ENCODE measurements at places on chromosomes 4 and X. TPM values are rescaled to one million over a fixed set of nuclear protein-coding genes. Genes with fewer than 3 reads are reported as not detected.
A peak's percentile ranks its signal among the peaks of the same experiment; 100 is the strongest.

DNA sequence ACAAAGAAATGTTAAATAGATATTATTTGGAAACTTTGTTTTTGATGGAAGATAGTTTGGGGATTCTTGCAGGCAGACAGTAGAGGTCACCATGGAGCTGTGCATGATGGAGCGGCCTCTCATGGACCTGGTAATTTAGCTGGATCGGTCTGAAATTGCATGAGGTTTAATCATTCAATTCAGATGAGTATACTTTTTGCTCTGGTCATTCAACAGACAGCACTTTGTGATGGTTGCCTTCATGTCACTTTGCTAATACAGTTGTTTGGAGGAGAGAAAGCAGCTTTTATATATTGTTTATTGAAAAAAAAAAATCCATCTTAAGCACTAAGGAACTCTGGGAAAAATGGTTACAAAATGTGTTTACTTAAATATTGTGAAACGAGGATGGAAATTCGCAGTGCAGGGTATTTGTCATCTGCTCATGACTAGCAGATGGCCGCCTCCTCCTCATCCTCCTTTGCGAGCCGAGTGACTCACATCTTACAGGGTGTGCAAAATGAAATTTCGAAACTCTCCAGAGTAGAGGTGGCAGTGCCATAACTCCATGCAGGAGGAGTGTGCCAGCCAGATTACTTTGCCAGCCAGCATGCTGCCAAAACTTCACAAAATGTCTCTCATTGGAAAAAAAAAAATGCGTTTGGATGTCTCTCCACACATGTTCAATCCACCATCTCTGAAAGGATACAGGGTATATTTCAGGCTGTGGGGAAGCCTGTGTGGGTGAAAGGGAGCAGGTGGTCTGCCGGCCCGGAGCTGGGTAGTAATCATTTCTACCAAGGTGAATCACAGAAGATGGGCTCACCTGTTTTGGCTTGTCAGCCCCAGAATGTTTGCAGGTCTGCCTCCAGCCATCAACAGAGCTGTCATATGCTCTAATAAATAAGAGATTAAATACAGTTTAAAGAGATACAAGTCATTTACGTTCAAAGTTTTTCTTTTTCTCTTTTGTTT is 314.9 kb upstream of the DIPK2B start:
- H3K4me3 ChIP-seq: peak overlapping the region; percentile 60
- peaks cover 5% of the 10 kb centered on the region for H3K36me3 ChIP-seq
- peak; percentile 86 for DNase-seq
- H3K27me3 ChIP-seq: peaks cover 3% of the 10 kb centered on the region

- H3K4me3 ChIP-seq: no peak overlapping the region
- no peaks in the 10 kb centered on the region for H3K36me3 ChIP-seq
- H3K4me1 ChIP-seq: no peaks in the 10 kb centered on the region
- H3K27ac ChIP-seq: no peak overlapping the region
- no peak for DNase-seq
These were observed 55.4 kb downstream of the UGT2B4 start for GRCh38 chr4:69440308-69440707.

DNA sequence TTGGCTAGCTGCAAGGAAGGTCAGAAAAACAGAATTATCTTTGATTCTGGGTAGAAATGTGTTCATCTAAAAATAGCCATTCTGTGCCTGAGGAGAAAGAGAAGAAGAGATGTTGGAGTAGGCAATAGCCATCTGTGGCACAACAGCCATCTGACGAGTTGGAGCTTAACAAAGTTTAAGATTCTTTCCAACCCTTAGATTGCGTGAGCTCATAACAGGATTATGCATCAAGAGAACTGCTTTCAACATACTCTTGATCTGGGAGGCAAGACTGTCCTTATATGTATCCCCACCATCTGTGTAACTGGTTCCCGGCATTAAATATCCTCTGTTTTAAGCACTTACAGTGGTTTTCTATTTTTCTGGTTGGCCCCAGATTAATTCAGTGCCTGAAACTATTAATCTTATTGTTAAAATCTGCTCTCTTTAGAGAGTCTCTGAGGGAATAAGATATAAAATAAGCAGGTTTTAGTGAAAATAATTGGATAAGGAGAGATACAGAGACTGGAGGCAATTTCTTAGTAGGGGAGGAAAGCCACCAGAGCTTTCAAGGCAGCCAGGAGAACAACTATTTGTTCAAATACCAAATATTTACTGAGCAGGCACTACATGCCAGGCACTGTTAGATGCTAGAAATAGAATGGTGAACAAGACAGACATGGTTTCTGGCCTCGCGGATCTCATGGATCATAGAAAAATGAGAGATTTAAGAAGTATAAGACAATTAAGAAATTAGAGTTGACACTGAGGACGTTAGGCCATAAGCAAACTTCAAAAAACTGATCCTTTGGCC is 398.0 kb downstream of the SMARCA1 start:
- H3K4me3 ChIP-seq: no peak overlapping the region
- H3K27me3 ChIP-seq: no peaks in the 10 kb centered on the region
- H3K27ac ChIP-seq: no peak overlapping the region
- H3K4me1 ChIP-seq: no peaks in the 10 kb centered on the region
- no peaks in the 10 kb centered on the region for H3K36me3 ChIP-seq

DNA sequence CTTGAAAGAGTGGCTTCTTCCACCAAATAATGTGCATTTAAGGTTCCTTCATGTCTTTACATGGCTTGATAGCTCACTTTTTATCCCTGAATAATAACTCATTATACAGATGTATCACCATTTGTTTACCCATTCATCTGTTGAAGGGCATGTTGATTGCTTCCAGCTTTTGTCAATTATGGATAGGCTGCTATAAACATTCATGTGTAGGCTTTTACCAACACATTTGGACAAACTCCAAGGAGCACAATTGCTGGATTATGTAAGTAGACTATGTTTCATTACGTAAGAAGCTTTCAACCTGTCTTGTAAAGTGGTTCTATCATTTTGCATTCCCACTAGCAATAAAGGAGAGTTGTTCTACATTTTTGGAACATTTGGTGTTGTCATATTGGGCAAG is 2637.0 kb downstream of the PCDH7 start:
- no peaks in the 10 kb centered on the region for H3K36me3 ChIP-seq
- no peak for DNase-seq
- H3K27ac ChIP-seq: no peak overlapping the region
- no peaks in the 10 kb centered on the region for H3K27me3 ChIP-seq

GRCh38 chrX:107672955-107673378 is 44.7 kb downstream of the PRPS1 start:
- H3K27me3 ChIP-seq: no peaks in the 10 kb centered on the region
- H3K4me1 ChIP-seq: peaks cover 23% of the 10 kb centered on the region
- H3K4me3 ChIP-seq: no peak overlapping the region

- no peak for DNase-seq
- H3K27me3 ChIP-seq: peaks cover 8% of the 10 kb centered on the region
- no peak overlapping the region for H3K27ac ChIP-seq
- H3K36me3 ChIP-seq: no peaks in the 10 kb centered on the region
These were observed 225.8 kb upstream of the NOCT start for GRCh38 chr4:138789796-138790195.

- H3K4me1 ChIP-seq: peaks cover 42% of the 10 kb centered on the region
- H3K27me3 ChIP-seq: no peaks in the 10 kb centered on the region
- no peak overlapping the region for H3K4me3 ChIP-seq
- H3K36me3 ChIP-seq: no peaks in the 10 kb centered on the region
- DNase-seq: no peak
These were observed 26.3 kb downstream of the AREG start for GRCh38 chr4:74471264-74471663.

DNA sequence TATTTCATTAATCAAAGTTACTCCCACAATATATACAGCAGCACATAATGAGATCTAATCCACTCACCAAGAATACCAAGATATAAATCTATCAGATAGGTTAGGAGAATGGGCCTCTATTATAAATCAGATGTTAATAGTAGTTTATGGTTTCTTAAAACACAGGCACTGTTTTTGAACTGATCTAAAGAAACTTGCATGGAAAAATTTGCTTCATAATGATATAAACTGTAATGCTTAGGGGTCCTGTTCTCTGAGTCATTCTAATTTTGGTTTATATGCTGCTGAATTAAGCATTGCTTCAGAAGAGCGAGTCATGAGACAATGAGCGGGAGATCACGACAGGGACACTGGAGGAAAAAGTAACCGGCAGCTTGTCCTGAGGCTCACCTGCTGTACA is 113.3 kb upstream of the OTUD4 start:
- H3K4me1 ChIP-seq: peaks cover 18% of the 10 kb centered on the region
- H3K4me3 ChIP-seq: no peak overlapping the region
- DNase-seq: no peak

DNA sequence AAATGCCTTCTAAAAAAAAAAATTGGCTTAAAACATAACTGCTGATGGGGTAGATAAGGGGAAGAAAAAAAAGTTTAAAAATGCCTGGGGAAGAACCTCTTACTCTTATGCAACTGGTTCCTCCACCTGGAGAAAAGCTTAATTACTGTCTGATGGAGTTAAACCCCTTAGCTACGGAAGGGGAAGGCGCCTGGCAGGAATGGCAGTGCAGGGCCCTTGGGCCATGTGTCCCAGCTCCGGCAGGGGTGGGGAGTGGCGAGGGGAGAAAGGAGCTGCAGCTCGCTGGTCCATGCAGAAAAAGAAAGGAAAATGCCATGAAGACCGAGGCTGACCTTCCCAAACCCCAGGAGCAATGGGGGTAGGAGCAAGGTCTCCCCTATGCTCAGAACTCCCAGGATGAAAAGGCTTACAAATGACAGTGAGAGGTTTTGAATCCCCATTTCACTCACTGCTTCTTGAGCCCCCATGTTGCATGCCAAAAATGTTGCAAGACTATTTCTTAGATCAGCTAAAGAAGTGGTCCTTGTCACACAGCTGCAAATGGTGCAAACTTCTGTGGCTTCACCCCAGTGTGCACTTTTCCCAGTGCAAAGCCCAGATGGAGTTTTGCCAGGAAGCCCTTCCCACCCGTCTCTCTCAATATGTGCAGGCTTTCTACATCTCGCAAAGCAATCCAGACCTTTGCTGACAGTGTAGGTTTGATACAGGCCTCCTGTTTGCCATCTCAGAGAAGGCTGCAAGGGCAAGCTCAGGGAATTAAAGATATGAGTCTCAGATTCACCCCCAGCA is 204.8 kb upstream of the CT83 start:
- no peak overlapping the region for H3K27ac ChIP-seq
- no peaks in the 10 kb centered on the region for H3K36me3 ChIP-seq
- no peaks in the 10 kb centered on the region for H3K27me3 ChIP-seq
- H3K4me1 ChIP-seq: no peaks in the 10 kb centered on the region
- no peak for DNase-seq

- H3K27ac ChIP-seq: no peak overlapping the region
- no peak overlapping the region for H3K4me3 ChIP-seq
- no peaks in the 10 kb centered on the region for H3K4me1 ChIP-seq
- H3K27me3 ChIP-seq: no peaks in the 10 kb centered on the region
- H3K36me3 ChIP-seq: no peaks in the 10 kb centered on the region
- no peak for DNase-seq
These were observed 1104.5 kb downstream of the PCDH19 start for GRCh38 chrX:99305573-99305972.

DNA sequence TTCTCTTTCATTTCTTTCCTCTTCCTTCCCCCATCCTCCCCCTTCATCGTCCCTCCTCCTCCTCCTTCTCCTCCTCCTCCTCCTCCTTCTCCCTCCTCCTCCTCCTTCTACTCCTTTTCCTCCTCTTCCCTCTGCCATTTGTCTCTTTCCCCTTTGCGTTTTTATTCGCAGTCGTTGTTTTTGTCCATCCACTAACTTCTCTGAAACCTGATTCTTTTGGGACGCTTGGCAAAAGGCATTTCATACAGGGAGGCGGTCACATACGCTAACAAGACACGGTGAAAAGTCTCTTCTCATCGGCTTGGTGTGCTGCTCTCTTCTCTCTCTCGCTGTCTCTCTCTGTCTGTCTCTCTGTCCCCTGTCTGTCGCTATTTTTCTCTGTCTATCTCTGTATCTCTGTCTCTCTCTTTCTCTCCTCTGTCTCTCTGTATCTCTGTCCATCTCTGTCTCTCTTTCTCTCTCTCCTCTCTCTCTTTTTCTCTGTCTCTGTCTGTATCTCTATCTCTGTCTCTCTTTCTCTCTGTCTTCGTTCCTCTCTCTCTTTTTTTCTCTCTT is 5.4 kb upstream of the SHOX start:
- peaks cover 26% of the 10 kb centered on the region for H3K36me3 ChIP-seq
- peaks cover 76% of the 10 kb centered on the region for H3K4me1 ChIP-seq
- peak; percentile 93 for DNase-seq
- H3K27me3 ChIP-seq: peaks cover 13% of the 10 kb centered on the region
- peak overlapping the region; percentile 95 for H3K27ac ChIP-seq

DNA sequence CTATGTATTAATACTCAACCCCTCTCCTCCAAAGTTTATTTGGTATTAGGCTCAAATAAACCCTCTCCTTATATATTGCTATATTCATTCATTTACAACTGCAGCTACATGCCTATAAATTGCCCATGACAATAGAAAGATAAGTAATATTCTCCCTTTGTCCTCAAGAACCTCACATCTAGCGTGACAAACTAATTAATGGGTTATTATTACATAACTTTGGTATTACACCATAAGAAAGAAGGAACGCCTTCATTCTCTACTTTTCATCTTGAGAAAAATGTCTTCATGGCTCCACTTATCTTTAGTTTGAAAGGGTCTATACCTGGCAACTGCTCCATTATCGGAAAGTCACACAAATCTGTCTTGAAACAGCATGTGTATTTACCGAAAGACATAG is 157.7 kb upstream of the RASGEF1B start:
- no peaks in the 10 kb centered on the region for H3K27me3 ChIP-seq
- no peak for DNase-seq
- H3K36me3 ChIP-seq: no peaks in the 10 kb centered on the region
- H3K4me3 ChIP-seq: no peak overlapping the region
- no peak overlapping the region for H3K27ac ChIP-seq

SMIM31 gene
- total RNA-seq: not detected

HSFX4 gene
- not detected for total RNA-seq

CLNK gene
- total RNA-seq: not detected

HEPH gene
- not detected for total RNA-seq

IBSP gene
- total RNA-seq: not detected

GPR173 gene
- total RNA-seq: 2.1 TPM

RNF150 gene
- 17.8 TPM for total RNA-seq

XAGE1A gene
- total RNA-seq: not detected

CHIC2 gene
- total RNA-seq: 30.2 TPM

CCNB3 gene
- 0.31 TPM for total RNA-seq

AFAP1 gene
- 120 TPM for total RNA-seq

Data from HFFc6 (cell line).